ENCODE measurements at places on chromosomes 2 and 18. TPM values are rescaled to one million over a fixed set of nuclear protein-coding genes. Genes with fewer than 3 reads are reported as not detected.

DNA sequence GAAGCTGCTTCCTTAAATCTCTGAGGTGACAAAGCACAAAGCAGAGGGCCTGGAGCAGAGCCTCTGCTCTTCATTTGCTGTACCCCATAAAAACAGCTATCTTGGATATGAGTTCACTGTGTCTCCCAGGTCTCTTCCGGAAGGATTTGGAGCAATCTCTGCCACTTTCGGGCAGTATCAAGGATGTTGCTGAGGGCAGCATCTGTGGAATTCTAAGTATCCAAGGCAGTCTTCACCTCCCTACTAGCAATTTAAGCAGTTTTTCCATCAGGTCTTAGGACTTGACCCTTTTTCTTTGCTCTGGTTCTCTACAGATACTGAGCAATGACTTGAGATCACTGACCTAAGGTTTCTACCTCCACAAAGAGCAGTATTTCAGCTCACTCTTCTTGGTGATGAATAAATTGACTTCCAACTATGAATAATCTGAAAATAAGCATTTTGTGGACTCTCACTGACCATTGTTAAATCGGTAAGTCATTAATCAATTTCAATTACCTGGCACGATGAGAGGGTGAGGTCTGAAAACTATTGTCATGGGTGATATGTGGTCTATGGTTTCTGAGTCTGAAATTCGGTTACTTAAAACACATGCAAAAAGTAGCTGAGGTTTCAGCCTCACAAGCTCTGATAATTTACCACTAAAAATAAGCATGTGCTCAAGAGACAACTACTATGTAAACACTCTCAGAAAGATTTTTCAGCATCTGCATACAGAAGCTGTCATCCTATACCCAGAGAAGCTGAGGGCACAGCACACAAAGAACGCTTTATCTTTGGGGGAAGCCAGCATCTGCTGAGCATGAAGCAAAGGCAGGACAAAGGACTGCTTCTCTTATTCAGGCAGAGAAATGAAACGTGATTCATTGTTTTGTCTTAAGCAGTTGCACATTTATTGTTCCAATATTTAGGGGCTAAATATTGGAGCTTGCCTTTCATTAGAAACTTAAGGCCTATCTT lies 32.1 kb upstream of the SPATS2L start:
- DNase-seq: no peak

DNA sequence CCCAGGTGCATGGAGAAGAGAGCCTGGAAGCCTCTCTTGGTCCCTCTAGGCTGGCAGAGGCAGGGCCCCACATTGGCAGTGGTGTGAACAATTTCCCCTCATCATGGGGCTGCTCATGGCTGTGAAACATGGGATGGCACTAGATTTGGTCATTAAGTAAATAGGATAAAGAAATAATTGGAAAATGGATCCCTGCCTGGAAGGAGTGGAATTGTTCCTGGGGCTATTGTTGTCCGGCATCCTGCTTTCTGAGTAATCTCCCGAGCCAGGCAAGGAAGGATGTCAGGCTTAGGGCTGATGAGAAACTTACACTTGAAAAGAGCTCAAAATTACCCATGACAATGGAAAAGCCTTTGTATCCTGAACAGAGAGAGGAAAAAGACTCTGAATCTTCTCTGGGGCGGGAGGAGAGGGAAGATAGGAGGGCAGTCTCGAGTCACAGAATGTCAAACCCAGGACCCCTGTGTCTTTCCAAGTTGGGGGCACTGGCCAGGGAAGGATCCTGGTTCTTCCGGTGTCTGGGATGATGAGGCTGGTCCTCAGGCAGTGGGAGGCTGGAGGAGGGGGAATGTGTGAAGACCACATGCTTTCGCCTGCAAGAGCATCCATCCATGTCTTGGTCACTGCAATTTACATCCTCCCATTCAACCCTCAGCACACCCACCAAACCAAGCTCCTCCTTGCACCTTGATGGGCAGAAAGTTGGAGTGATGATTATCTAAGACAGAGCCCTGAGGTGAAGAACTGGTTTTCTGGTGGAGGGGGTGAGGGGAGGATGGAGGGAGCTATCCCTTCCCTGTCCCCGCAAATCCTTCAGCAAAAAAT lies 27.1 kb upstream of the STEAP3 start:
- DNase-seq: no peak

AQP12B gene
- polyA plus RNA-seq: 1.6 TPM

GRCh38 chr18:1559563-1559962 lies 654.9 kb downstream of the ADCYAP1 start:
- no peak for DNase-seq

DNA sequence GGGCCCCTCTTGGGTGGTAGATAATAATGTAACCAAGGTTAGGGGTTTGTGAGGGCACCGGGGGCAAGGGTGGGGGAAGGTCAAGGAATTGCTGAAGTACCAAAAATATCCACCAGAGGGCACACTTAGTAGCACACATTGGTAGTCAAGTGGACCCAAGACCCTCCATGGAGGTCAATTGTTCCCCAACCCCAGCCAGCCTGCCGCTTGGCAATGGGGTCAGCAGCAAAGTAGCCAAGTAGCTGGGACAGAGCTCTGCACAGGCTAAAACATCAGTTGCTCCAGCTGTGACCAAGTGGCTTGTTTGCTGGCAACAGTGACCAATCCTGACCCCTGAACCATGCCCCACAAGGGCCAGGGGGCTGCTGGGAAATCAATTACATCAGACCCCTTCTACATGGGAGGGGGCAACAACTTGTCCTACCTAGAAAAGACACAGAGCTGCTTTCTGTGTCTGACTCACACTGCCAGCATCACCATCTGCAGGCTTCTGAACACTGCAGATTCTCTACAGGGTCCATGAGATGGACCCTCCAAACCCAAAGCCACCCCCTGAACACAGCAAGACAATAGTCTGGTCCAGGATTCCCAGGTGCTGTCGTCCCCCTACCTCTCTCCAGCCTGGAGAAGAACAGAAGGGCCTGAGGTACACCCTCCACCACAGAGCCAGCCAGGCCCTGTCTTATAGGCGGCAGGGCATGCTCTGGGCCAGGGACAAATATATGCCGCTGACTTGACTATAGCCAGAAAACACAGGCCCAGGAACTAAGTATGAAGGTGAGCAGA lies 76.0 kb downstream of the EMX1 start:
- DNase-seq: no peak

SAG gene
- 0.22 TPM for polyA plus RNA-seq

GRCh38 chr18:35710581-35710980 lies 129.0 kb downstream of the GALNT1 start:
- no peak for DNase-seq

GRCh38 chr2:119069781-119070180 lies 88.8 kb downstream of the C1QL2 start:
- no peak for DNase-seq

DNA sequence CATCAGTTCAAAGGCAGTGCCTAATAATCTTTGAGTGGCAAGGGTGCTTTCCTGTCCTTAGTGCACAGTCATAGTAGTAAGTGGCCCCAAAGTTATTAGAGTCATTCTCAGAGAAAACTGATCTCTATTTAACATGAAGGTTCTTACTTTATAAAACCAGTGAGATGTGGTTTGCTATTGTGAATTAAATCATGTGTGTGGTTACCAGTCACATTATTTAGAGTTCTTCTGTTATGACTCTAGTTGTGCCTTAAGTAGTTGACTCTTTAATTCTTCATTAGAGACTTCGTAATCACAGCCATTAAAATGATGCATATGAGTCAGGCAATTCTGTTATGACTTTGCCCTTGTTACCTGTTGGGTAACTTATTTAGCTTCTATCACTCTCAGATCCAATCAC lies 1392.9 kb upstream of the ACVR2A start:
- DNase-seq: no peak

DNA sequence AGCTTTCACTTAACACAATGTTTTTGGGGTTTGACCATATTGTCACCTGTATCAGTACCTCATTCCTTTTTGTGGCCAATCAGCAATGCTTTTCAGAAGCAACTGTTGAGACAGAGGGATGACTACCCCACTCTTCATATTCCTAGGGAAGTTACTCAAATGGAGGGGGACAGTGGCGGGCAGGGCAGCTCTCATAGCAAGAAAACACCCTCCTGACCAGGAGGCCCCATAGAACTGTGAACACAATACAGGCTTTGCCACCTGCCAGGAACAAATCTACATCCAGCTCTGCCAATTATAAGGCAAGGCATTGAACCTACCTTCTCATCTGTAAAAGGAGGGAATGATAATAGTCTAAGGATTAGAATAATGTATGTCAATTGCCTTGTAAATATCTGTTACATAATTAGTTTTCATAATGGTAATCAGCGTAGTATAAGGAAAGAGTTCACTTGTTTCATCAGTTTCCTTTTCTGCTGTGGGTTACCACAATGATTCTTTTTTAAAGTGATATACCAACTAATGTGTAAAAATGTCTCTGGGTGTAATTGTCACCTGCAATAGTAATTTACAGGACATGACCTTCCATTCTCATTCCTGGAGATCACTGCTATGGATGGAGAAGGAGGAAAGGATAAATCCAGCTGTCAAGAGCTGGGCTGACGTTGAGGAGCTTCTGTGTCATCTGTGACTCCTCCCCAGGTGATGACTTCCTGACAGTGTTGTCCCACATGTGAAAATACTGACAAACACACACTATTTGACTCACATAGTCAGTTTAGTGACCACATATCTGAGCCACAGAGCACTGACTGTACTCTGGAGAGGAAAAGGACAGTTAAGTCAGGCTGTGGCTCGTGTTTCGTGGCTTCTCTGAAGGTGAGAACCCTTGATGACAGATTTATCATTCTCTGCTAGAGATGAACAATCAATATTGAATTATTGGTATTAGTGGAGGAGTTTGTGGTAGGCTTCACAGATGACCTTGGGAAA lies 13.5 kb downstream of the ALPK2 start:
- DNase-seq: no peak

GRCh38 chr2:205709319-205709718 lies 27.0 kb downstream of the NRP2 start:
- no peak for DNase-seq

DNA sequence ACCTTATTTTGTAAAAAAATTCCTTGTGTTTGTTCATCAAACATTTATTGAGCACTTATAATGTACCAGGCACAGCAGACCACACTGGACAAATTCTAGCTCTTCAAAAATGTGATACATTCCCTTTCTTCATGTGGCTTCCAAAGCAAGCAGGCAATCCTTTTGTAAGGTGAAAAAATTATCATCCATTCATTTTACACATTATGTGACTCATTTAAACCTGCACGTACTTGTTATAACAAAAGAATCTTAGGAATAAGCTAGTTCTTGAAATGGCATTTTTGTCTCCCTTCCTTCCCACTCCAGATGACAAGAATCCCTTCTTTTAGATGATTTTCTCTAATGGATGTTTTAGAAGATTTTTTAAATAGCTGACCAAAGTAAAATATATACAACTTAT lies 104.6 kb downstream of the KLF7 start:
- no peak for DNase-seq

PPM1G gene
- 57.8 TPM for polyA plus RNA-seq

DNA sequence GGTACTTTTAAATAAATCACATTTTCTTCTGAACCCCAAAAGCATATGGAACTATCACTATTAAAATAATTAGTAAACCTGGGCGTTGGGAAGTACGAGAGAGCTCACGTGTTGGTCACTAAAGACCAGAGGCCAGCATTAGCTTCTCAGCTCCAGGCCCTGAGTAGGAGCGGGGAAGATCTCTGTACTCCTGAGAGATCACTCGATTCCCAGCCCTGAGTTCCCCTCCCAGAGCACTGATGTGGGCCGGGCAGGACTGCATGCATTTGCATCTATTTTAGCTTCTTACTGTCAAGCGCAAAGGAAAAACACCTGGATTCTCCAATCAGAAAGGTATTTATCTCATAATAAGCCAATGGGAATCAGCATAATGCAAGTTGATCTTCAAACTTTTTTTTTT lies 6.2 kb downstream of the PXDN start:
- no peak for DNase-seq

- DNase-seq: no peak
Measured at GRCh38 chr2:64932371-64933216, 56.6 kb upstream of the SLC1A4 start.

HOXD12 gene
- not detected for polyA plus RNA-seq

GRCh38 chr2:158464426-158465281 lies 7.9 kb downstream of the PKP4 start:
- DNase-seq: no peak

DNA sequence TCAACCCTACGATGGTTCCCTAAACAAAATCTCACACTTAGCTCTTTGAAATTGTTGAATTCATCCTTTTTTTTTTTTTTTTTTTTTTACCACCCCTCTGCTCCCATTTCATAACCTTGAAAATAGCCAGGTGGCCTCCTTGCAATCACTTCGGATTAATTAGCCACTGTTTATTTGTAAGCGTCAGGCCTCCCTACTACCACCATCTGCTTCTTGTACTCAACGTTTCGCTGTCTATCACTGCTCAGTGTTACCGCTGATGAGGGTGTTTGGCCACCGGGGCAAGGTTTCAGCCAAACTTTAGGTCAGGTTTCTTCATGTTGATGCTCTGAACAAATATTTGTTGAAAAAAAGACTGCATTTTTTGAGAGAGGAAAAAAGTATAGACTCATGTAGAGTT lies 183.2 kb downstream of the EPHA4 start:
- no peak for DNase-seq

DNA sequence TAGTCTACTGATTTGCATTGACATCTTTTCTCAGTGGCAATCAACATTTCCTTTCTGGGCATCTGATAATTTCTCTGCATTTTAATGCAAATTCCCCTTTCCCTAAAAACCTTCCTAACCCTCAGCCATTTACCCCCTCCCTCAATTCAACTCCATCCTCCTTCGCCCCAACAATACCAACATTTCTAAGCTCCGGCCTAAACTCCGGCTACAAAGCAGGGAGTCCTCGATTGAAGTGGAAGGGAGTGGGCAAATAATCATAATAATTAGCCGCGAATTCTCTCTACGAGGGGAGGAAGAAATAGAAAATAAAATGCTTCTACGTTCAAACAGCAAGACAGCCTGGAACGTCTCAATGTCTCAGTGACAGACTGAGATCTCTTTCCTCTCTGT lies 4.6 kb downstream of the BCL11A start:
- DNase-seq: no peak

GRCh38 chr2:190947711-190948251 lies 66.2 kb downstream of the STAT1 start:
- no peak for DNase-seq

GRCh38 chr2:201774546-201774945 lies 6.2 kb downstream of the ALS2 start:
- no peak for DNase-seq

- DNase-seq: no peak
Measured at GRCh38 chr18:27447930-27448329, 262.8 kb upstream of the CHST9 start.

ANKRD30BL gene
- polyA plus RNA-seq: 0.08 TPM

DNA sequence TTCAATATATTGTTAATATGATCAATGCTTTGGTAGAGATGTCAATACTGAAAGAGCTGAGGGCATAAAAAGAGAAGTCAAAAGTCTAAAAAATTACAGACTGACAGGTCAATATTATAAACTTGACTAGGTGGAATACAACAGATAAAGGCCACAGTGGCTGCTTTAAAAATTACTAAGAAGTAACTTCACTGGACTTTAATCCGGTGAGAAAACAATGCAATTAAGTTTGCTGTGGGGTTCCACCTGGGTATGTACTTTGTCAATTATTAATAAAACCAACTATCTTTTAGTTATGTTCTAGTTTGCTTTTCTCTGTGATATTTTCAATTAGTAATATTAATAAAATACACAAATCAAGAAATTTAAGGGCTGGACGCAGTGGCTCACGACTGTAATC lies 44.7 kb downstream of the RAPH1 start:
- DNase-seq: no peak
